ENCODE measurements at places on chromosomes 7 and 10.

GRCh38 chr10:88938938-88939337 is 13.6 kb downstream of the ACTA2 start:
- DNase-seq = no peak

DNA sequence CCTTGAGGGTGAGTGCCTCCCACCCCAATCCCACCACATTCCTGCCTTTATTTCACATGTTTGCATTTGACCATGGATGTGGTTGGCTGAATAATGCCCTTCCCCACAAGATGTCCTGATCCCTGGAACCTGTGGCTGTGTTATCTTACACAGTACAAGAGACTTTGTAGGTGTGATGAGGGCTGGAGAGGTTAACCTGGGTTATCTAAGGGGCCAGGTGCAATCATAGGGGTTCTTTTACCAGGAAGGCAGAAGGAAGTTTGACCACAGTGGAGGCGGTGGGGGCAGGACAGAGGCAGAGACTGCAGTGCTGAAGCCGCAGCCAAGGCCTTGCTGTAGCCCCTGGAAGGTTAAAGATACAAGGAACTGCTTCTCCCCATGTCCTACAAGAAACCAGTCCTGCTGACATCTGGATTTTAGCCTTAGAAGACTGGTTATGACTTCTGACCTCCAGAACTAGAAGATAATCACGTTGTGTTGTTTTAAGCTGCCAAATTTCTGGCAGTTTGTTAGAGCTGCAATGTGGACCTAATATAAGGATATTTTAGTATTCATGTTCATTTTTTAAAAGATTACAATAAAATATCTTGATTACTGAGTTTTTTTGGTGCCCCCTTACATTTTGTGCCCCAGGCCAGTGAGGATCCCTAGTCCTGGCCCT is 136.6 kb downstream of the ARHGAP22 start:
- no peak for DNase-seq

DNA sequence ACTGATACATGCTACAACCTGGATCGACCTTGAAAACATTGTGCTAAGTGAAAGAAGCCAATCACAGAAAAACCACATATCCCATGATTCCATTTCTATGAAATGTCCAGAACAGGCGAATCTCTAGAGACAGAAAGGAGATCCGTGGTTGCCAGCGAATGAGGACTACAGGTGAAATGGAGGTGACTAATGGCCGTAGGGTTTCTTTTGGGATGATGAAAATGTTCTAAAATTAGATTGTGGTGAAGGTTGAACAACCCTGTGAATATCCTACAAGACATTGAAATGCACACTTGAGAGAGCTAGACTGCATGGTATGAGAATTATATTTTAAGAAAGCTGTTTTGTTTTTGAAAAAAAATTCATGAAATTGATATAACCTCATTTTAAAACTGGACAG is 188.5 kb upstream of the PLXNA4 start:
- no peak for DNase-seq

- no peak for DNase-seq
Measured at GRCh38 chr7:149284343-149284742, 22.3 kb downstream of the ZNF783 start.
